CD4-positive, alpha-beta T cell treated with Interleukin-17A for 1 hour (primary cell): ENCODE measurements at places on chromosomes 4 and X.

DNA sequence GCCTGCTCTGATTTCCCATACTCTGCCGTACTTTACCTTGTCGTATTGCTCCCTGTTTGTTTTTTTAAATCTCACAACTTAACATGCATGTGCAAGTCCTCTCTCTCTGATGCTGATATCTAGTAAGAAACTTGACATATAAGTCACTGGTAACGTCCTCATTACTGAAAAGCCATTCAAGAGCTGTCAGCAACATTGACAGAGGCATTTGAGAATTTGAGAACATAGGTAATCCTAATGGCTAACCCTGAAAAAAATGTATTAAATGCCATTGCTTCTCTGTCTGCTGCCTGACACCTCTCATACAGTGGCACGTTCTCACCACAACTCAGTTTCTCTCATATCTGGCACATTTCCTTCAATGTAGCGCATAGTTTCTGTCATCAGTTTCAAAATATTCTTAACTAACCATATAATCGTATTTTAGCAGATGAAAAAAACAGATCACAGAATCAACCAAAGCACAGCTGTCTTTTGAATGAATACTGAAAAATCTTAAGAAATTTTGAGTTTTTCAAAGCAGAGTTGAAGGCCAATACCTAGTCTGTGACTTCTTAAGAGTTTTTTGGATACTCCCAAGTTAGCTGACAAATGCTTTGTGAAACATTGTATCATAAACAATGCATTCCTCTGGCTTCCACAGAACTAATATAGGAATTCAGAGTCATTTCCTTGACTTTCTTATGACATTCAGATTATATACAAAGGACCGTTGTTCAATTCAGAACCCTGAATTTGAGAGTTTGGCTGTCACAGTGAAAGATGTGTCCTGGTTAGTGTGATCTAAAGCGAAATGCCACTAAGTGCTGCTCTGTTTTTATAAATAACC lies 996.4 kb downstream of the C4orf33 start:
- DNase-seq, result no peak

- no peak for DNase-seq
Observed at GRCh38 chr4:139619644-139620043, 46.0 kb upstream of the MGST2 start.

GRCh38 chr4:121360495-121360894 lies 20.3 kb downstream of the QRFPR start:
- DNase-seq, result no peak

GRCh38 chr4:37243051-37243450 lies 1.5 kb upstream of the NWD2 start:
- no peak for DNase-seq

- no peak for DNase-seq
Observed at GRCh38 chr4:184706453-184706852, 27.4 kb downstream of the CENPU start.
